Thyroid gland (tissue), 4 donors: ENCODE measurements at places on chromosomes 5 and 9. TPM values are rescaled to one million over a fixed set of nuclear protein-coding genes. Genes with fewer than 3 reads are reported as not detected.

PTTG1 gene
- 76.9 TPM for total RNA-seq

PCDHGA8 gene
- 5.8 TPM for total RNA-seq

GRIN1 gene
- total RNA-seq, result not detected

PKN3 gene
- 6.8 TPM for total RNA-seq

ADGRD2 gene
- total RNA-seq, result not detected
